Stimulated activated CD8-positive, alpha-beta memory T cell treated with anti-CD3 and anti-CD28 coated beads, Interleukin-7, amount 100 ng/mL, for 1 hour (primary cell): ENCODE measurements at places on chromosomes 1 and 21.

DNA sequence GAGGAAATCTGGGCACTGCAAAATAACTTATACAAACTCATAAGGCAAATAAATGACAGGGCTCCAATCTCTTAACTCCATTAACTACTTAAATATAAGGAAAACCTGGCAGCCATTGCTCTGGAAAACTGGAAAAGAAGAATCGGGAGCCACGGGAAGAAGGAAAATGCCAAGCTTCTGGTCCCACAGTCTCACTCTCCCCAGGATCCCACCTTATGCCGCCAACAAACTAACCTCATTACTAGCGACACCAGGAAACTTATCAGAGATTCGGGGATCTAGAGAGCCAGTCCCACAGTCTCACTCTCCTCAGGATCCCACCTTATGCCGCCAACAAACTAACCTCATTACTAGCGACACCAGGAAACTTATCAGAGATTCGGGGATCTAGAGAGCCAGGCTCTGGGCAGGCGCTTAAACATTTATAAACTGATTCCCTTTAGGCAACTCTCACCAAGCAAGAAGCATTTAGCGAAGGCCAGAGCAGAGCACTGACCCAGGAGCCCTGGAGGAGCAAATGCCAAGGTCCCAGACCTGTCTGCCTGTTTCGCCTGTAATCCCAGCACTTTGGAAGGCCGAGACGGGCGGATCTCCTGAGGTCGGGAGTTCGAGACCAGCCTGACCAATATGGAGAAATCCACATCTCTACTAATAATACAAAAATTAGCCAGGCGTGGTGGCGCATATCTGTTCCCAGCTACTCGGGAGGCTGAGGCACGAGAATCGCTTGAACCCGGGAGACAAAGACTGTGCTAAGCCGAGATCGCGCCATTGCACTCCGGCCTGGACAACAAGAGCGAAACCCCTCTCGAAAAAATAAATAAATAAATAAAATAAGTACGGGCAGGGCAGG is 720 bp downstream of the PSMB2 start:
- DNase-seq = no peak

DNA sequence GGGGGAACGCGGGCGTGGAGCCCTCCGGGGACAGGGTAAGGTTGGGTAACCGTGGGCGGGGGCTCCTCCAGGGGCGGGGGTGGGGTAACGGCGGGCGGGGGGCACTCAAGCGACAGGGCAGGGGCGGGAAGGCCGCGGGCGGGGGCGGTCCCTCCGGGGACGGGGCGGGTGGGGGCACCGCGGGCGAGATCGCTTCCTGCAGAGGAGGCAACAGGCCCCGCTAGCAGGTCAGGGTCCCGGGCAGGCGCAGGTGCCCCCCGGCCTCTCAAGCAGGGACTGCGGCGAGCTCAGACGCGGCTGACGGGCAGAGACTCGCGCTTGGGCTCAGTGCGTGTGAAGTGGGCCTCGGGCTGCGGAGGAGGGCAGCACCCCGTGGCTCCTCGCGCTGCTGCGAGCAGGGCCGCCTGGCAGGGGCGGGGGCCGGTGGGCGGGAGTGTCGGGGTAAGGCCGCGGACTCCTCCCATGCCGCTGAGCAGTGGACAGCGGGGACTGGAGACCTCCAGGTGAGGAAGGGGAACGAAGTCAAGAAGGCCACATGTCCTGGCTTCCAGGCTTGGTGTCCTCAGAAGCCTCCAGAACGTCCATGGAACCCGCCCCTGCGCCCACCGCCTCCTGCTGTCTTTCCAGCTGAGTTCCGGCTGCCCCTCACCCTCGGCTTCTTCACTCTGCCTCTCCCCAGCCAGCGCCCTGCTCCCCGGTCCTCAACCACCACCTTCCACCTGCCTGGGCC is 627 bp upstream of the GNB1 start:
- peak; percentile 57 for DNase-seq

GRCh38 chr1:34950428-34950827 is 21.0 kb upstream of the DLGAP3 start:
- DNase-seq = no peak

DNA sequence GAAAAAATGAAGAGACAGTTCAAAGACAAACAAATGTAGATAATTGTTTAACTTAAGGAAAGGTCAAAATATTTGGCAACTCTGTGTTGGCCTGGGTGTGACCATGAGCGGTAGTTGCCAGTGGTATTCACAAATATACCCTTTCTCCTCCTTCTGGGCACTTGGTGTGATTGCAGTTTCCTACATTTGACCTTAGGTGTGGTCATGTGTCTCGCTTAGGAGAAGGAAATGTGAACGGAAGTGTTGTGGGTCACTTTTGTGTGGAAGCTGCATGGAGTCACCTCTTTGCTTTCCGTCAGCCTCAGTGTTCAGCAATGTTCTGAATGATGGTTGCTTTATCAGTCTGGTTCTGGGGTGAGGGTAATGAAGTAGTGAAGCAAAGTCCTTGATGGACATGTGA is 3.4 kb upstream of the PCSK9 start:
- DNase-seq = no peak

DNA sequence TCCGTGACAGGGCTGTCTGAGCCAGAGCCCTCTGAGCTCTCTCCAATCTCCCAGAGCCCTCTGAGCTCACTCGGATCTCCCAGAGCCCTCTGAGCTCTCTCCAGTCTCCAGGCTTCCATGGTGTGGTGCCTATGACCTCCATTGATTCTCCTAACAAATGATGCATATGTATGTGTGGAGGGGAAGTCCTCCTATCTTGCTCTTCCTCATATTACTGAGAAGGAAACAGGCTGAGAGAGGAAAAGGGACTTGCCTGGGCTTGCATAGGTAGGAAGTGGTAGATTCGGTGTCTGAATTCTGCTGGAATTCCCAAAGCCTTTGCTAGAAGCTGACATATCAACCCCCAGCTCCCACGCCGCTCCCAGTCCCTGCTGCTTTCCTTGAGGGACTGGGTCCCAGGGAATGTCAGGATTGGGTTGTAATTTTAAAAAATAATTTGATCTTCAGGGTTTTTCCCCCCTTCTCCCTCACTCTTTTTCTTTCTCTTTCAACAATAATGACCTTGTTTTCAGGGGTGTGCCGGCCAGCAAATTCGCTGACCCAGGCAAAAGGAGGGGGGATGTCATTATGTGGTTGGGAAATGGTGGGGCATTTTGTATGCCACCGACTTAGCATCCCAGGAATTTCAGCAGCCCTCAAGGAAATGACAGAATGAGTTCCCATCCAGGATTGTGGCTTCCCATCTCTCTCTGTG is 42.3 kb upstream of the RUNX3 start:
- DNase-seq = no peak

GRCh38 chr1:177471244-177471643 is 300.5 kb downstream of the BRINP2 start:
- DNase-seq = no peak

DNA sequence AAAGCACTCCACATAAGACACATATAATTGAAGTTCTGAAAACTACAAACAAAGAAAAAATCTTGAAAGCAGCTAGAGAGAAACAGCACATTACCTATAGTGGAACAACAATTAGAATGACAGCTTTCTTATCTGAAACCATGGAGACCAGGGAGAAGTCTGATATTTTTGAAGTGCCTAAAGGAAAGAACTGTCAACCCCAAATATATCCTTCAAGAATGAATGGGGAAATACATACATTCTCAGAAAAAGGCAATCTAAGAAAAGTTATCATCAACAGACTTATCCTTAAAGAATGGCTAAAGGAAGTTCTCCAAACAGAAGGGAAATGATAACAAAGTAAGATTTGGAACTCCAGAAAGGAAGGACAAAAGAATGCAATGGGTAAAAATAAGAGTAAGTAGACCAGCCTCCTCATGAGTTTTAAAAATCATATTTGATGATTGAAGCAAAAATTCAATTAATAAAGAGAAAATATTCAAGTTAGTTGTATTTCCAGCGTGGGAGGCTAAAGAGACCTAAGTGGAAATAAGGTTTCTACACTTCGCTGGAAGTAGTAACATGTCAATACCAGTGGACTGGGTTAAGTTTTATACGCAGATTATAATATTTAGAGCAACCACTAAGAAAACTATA is 170.8 kb upstream of the SAMSN1 start:
- DNase-seq = no peak

DNA sequence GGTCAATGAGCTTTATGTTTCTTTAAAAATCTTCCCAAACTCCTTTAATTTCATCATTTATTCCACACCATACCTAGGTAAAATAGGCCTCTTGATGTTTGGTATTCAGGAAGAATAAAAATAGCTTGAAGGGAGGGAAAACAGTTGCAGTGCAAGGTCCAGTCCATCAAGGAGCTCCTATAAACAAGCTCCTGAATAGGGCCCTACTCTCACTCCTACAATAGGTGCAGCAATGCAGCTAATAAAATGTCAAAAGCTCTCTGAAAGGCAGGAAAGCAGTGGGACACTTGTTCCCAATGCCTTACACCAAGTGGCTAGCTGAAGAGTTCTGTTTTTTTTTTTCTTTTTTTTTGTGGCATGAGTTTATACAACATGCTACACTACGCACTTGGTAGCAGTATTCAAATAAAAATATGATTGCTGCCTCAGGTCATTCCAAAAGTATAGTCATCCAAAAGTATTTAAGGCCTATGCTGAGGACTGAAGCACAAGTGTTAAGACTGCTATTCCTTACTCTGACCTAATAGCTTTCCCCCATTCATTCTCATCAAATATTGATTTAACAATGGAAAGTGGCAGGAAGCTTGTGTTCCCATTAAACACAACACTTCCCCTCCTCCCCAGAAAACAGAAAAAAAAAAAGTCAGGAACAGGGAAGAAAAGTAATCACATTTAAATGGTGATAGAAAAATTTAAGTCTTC is 9.8 kb downstream of the TEX38 start:
- no peak for DNase-seq

GRCh38 chr1:112735752-112736151 is 20.6 kb upstream of the PPM1J start:
- DNase-seq = no peak

DNA sequence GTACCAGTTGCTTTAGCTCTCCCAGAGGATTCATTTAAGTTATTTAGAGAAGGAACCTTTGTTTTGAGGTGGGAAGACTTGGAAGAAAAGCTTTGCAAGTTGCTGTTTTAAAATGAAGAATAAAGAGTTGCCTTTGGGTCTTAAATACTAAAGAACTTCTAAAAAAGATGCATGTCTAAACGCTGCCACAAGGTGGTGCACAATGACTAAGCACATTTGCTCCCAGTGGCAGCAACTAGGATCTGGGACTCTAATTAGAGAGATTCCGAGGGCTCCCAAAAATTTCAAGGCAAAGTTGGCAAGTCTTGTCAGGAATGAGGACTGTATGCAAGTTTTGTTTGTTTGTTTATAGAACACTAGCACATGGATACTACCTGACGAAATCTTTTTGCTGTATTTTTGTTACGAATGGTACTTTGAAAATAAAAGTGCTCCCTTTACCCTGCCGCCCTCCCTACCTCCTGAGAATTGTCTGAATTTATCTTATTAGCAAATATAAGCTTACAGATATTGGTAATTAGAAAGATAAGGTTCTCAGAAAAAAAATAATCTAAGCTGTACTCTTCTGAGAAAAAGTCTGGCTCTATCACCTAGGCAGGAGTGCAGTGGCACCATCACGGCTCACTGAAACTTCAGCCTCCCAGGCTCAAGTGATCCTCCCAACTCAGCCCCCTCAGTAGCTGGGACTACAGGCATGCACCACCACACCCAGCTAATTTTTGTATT is 121.8 kb downstream of the HFM1 start:
- peak; percentile 5 for DNase-seq

GRCh38 chr21:32611471-32611997 is 643 bp downstream of the CFAP298 start:
- DNase-seq = no peak
